ENCODE measurements at places on chromosomes 1 and 21. TPM values are rescaled to one million over a fixed set of nuclear protein-coding genes. Genes with fewer than 3 reads are reported as not detected.
A peak's percentile ranks its signal among the peaks of the same experiment; 100 is the strongest.

- no peak for DNase-seq
- H3K27me3 ChIP-seq = no peaks in the 10 kb centered on the region
- H3K4me1 ChIP-seq = peaks cover 5% of the 10 kb centered on the region
- no peak overlapping the region for H3K27ac ChIP-seq
Observed at GRCh38 chr1:115475252-115475651, 137.2 kb upstream of the NGF start.

- peaks cover 24% of the 10 kb centered on the region for H3K4me1 ChIP-seq
- peak overlapping the region; percentile 23 for H3K27ac ChIP-seq
- no peaks in the 10 kb centered on the region for H3K36me3 ChIP-seq
- no peaks in the 10 kb centered on the region for H3K27me3 ChIP-seq
Observed at GRCh38 chr21:42981214-42981523, 6.8 kb downstream of the PKNOX1 start.

The CSDE1 gene
- total RNA-seq = 2,071 TPM

DNA sequence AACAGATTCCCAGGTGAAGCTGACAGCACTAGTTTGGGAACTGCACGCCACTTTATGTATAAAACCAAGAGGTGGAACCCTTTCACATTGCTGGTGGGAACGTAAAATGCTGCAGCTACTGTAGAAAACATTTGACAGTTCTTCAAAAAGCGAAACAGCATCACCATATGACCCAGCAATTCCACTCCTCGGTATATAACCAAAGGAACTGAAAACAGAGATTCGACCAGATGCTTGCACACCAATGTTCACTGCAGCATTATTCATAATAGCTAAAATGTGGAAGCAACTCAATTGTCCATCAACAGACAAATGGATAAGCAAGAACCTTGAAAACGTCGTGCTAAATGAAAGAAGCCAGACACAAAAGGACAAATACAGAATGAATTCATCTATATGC lies 17.5 kb downstream of the RSPH1 start:
- no peak overlapping the region for H3K4me3 ChIP-seq
- no peaks in the 10 kb centered on the region for H3K36me3 ChIP-seq
- DNase-seq = no peak
- H3K27ac ChIP-seq = no peak overlapping the region

GRCh38 chr1:155255243-155256007 lies at the start of gene ENTREP3:
Gene ENTREP3, minus strand, starts transcription at chr1:155255483. Its CDS starts 606 bp downstream, at chr1:155254877.
- peak within 1 kb of the TSS; percentile 90 for H3K4me3 ChIP-seq
- peak; percentile 95 for DNase-seq
- H3K4me1 ChIP-seq = peaks cover 39% of the 10 kb centered on the region
- no peaks in the 10 kb centered on the region for H3K36me3 ChIP-seq
- no peaks in the 10 kb centered on the region for H3K27me3 ChIP-seq
- H3K27ac ChIP-seq = peak within 1 kb of the TSS; percentile 92

DNA sequence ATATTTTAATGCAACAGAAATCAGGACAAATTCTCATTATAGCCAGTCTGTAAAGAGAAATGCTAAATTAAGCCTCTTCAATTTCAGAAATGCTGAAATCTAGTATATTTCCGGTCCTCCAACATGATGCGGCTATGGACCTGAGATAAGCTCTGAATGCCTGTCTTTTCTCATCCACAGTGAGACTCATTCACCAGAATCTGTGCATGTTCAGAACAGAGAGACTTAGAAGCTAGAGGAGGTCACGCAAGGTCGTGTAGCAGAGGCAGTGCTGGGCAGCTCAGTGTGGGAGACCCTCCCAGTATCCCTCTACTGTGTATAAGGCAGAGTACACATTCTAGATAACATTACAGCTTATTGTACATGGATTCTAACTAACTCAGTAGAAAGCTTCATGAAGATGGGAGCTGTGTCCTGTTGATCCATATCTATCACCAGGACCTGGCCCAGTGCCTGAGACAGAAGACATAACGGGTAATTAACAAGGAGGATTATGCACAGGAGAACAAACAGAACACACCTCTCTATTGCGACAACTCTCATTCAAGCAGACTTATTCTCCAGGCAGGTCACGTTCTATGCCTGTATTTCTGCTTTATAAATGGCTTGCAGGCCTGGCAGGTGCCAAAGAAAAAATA lies 97.0 kb upstream of the COA6 start:
- no peak for DNase-seq
- no peak overlapping the region for H3K4me3 ChIP-seq
- H3K27me3 ChIP-seq = no peaks in the 10 kb centered on the region
- H3K27ac ChIP-seq = no peak overlapping the region
- H3K4me1 ChIP-seq = no peaks in the 10 kb centered on the region

GRCh38 chr1:186564582-186564981 lies 103.7 kb upstream of the PDC start:
- H3K27ac ChIP-seq = no peak overlapping the region
- no peak overlapping the region for H3K4me3 ChIP-seq
- H3K36me3 ChIP-seq = no peaks in the 10 kb centered on the region
- no peak for DNase-seq
- H3K4me1 ChIP-seq = no peaks in the 10 kb centered on the region

DNA sequence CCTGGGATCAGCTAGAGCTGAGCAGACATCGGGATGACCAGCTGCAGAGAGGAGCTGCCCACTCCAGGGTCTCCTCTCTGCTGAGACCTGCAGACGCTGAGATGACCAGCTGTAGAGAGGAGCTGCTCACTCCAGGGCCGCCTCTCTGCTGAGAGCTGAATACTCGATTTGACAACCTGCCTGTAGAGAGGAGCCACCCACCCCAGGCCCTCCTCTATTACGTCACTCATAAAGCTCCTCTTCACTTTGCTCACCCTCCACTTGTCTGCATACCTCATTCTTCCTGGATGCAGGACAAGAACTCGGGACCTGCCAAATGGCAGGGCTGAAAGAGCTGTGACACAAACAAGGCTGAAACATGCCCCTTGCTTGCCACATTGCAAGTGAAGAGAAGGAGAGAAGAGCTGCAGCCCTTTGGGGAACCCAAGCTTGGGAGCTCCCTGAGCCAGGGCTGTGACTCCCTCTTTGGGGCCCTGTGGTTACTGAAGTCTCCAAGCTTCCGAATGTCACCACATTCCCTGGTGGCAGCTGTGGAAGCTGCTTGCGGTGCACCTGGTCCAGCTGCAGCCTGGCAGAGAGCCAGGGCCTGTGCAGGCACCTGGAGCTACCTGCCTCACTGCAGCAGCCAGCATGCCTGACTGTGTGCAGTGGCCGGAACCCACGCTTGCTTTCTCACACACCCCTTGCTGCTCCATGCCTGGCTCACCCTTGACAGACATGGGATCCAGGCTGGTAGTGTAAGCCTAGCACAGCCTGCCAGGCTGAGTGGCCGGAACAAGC lies 59.6 kb downstream of the CC2D1B start:
- H3K4me3 ChIP-seq = no peak overlapping the region
- no peak overlapping the region for H3K27ac ChIP-seq
- H3K36me3 ChIP-seq = no peaks in the 10 kb centered on the region
- no peak for DNase-seq
- H3K27me3 ChIP-seq = no peaks in the 10 kb centered on the region
- H3K4me1 ChIP-seq = no peaks in the 10 kb centered on the region

The VAV3 gene
- total RNA-seq = 8.9 TPM

The TMPRSS15 gene
- total RNA-seq = not detected

The TRIM45 gene
- 9.1 TPM for total RNA-seq

The DMBX1 gene
- total RNA-seq = not detected

DNA sequence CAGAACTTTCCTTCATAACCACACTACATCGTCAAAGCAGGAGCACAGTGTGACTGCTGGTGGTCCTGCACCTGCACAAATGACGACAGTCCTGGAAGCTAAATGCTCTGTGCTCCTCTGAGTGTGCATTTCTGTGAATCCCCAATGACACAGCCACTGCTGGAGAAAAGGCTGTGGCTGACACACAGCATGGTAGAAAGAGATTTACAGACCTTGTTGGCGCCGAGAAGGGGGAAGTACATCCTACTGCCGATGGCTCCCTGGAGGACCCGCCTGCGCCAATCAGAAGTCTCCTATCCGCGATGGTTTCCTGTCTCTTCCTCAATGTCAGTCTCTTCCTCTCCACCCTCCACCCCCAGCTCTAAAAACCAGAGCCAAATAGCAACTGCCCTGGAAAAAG lies 115.4 kb upstream of the RAB4A start:
- no peak overlapping the region for H3K27ac ChIP-seq
- no peaks in the 10 kb centered on the region for H3K36me3 ChIP-seq
- H3K4me1 ChIP-seq = no peaks in the 10 kb centered on the region
- no peaks in the 10 kb centered on the region for H3K27me3 ChIP-seq

- peaks cover 29% of the 10 kb centered on the region for H3K27me3 ChIP-seq
- DNase-seq = peak; percentile 69
- peaks cover 13% of the 10 kb centered on the region for H3K4me1 ChIP-seq
- no peaks in the 10 kb centered on the region for H3K36me3 ChIP-seq
- peak overlapping the region; percentile 83 for H3K4me3 ChIP-seq
Observed at GRCh38 chr1:155174324-155175280, 953 bp downstream of the TRIM46 start.

DNA sequence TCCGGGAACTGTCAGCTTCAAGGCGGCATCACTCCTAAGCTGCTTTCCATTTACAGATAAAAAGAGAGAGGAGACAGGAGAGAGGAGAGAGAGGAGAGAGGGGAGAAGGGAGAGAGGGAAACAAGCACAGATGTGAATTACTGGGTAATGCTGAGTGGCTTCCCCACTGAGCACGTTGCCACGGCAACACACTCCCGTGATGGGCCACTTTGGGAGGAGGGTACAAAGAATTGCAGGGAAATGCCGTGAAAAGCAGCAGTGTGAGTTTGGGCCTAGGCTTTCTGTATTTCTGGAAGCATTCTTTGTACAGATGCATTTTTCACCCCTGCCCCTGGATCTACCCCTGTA lies 128.0 kb upstream of the IRF2BP2 start:
- no peaks in the 10 kb centered on the region for H3K27me3 ChIP-seq
- no peak overlapping the region for H3K27ac ChIP-seq
- H3K36me3 ChIP-seq = no peaks in the 10 kb centered on the region
- no peak for DNase-seq

GRCh38 chr1:228261706-228262105 lies 53.9 kb downstream of the OBSCN start:
- DNase-seq = no peak
- no peaks in the 10 kb centered on the region for H3K4me1 ChIP-seq
- no peaks in the 10 kb centered on the region for H3K27me3 ChIP-seq
- H3K4me3 ChIP-seq = no peak overlapping the region

DNA sequence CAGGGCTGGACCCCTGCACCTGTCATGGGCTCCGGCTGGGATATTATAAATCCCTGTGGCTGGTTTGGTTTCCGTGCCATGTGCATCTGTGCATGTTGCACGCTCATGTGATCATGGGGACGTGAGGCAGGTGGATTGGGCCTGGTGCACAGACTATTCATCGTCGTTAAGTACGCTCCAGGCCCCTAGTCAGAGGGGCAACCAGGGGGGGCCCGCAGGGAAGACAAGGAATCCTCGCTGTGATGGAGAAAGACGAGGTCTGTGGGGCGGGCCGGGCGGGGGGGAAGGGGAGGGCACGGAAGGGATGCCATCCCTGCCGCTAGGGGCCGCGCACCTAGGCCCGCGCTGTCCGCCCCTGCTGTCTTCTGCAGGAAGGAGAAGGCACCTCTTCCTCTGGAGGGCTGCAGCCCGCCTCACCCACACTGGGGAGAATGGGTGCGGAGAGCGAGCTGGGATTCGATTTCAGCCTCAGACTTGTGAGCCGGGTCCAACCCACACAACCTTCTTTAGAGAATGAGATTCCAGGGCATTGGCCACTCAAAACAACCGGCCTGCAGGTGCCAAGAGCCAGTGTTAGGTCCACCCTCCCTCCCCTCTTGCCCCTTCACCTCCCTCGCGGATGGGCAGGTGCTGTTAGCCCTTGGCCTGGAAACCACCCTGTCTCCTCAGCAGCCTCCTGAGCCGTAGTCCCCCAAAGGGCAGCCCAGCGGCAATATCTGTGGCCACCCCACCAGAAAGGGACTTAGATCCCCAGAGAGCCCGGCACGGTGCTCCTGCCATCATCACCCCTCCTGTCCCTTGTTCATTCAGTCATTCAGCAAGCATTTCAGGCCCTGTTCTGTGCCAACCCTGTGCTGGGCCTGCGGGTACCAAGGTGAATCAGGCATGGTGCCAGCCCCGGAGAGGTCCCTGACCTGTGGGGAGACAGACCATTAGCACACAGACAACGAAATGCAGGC lies 950 bp upstream of the LRP8 start:
- H3K36me3 ChIP-seq = no peaks in the 10 kb centered on the region
- no peak overlapping the region for H3K27ac ChIP-seq
- H3K4me1 ChIP-seq = peaks cover 28% of the 10 kb centered on the region
- peak overlapping the region; percentile 38 for H3K4me3 ChIP-seq

The OVAAL gene
- total RNA-seq = not detected

DNA sequence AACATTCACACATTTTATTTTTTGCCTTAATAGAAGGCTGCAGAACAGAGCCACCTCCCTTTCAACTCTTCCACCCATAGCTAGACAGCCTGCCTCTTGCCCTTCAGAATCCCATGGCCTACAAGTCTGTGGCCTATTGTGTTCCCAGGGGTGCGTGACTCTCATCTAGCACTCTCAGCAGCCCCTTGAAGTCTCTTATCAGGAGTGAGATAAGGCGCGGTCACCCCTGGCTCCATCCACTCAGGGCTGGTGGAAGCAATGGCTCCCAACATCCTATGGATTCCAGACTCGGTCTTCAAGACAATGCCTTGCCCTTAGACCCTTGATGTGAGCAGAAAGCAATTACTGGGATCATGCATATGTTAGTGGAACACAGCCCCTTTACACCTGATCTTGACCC lies 264.1 kb upstream of the GREM2 start:
- DNase-seq = no peak
- H3K36me3 ChIP-seq = no peaks in the 10 kb centered on the region
- H3K4me1 ChIP-seq = no peaks in the 10 kb centered on the region
- no peak overlapping the region for H3K27ac ChIP-seq

DNA sequence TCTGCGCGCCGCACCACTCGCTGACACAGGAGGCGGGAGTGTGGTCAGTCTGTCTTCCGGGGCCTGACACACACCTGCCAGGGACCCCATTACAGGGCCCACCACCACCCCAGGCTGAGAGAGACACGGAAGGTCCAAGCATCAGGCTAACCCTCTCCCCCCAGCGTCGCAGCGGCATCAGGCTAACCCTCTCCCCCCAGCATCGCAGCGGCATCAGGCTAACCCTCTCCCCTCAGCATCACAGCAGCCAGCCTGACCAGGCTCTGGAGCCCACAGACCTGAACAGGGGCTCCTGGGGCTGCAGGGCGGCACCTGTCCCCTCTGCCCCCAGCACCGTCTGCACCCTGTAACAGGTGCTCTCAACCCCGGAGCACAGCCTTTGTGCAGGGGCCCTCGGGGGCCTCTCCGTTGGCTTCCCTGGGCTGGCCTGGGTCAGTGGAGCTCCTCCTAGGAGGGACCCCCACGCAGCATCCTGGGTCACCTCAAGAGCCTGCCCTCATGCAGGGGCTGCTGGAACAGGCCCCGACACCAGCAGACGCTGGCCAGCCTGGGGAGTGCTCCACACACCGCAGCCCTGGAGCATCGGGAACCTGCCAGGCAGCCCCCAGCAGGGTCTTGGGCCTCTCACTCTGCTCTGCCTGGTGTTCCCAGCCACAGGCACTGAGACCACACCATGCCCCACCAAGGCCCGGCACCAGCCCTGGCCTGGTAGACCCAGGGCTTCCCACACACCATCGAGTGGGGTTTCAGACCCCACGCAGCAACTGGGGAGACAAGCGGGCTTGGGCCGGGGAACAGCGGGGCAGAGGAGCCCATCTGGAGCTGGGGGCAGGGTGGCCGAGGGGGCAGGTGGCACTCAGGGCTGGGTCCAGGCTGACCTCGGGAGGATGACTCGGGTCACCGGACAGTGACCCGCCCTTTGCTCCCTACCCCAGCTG lies 67.0 kb downstream of the MEGF6 start:
- H3K4me3 ChIP-seq = no peak overlapping the region
- no peaks in the 10 kb centered on the region for H3K27me3 ChIP-seq
- no peak for DNase-seq
- no peak overlapping the region for H3K27ac ChIP-seq
- H3K4me1 ChIP-seq = peaks cover 48% of the 10 kb centered on the region
